ENCODE measurements at places on chromosomes 11 and 22.
A peak's percentile ranks its signal among the peaks of the same experiment; 100 is the strongest.

- DNase-seq: peak; percentile 84
Measured at GRCh38 chr22:19891317-19892256, 36.9 kb upstream of the GNB1L start.

DNA sequence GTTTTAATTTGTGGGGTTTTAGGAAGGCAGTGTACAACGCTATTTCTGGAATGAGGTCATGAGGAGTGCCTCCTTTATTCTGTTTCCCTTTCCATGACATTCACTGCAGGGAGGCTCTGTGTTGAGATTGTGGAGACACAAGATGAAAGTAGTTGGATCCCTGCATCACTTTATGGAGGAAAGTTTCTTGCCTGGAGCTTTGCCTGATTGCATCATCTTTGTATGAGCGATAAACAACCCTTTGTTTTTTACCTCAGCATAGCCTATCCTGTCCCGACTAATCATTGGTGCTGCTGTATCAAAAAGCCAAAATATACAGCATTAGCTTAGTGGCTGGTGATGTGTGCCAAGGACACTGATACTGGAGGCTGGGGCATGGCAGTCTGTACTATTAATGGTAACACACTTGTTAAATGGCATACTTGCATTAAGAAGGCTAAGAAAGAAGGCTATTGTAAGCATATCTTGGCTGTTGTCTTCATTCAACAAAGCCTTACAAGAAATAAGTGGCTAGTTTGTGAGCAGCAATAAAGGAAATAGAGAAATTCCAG, 31.2 kb upstream of the SLC5A4 start:
- DNase-seq: no peak

DNA sequence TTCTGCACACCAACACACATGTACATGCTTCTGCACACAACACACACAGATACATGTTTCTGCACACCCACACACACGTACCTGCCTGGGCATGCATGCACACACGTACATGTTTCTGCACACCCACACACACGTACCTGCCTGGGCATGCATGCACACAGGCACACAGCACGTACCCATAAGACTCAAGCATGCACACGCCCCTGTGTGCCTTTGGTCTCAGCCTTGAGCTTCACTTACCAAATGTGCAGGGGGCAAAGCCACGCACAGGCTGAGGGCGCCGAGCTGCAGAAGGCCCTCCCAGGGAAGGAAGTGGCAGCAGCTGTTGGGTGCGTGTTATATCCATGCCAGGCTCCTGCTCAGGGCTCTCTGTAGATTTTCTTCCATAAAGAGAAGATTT, 34.7 kb upstream of the SMIM38 start:
- DNase-seq: no peak

GRCh38 chr11:118046964-118047700, 29.7 kb upstream of the TMPRSS4 start:
- peak; percentile 46 for DNase-seq

DNA sequence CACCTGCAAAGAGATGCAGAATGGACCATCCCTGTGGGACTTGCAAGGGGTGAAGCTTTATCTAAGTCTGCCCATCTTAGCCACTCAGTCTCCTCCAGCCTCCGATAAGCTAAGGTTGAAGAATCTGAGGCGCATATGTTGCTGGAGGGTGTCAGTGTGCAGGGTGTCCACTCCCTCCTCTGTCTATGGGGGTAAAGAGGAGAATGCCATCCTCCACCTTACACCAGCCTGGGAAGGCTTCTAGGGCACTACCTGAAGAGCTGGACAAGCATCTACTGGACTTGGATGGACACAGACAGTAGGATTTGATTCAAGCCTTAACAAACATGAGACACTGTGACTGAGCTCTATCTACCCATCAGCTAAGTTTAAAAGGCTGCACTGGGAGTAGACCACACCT, 46.5 kb downstream of the TMEM123 start:
- DNase-seq: no peak

DNA sequence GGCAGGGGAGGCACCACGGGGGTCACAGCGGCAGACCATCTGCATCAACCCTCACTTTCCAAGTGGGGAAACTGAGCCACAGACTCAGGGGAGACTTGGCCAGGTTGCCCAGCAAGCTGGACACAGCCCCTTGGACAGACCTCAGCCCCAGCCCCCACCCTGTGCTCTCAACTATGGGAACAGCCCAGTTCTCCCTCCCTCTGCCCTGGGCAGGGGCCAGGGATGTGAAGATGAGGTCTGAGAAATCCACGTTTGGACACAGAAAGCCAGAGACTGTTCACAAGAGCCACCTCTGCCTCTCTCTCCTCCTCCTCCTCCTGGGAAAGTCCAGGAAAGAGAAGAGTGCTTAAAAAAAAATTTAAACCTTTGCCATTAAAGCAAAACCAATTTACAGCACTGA, 50.1 kb downstream of the ELFN2 start:
- no peak for DNase-seq

DNA sequence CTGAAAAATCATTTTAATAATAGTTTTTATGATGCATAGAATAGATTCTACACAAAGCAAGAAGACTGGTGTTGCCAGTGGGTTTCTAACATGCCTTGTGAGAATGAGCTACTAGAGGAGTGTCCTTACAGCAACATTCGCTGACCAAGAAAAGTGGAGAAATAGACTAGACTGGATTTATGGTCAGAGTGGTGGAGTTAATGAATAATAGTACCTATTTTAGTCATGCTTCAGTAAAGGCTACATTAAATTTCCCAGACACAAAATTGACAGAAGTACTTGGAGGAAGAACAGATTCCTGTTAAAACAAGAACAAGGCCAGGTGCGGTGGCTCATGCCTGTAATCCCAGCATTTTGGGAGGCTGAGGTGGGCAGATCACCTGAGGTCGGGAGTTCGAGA, 539.2 kb downstream of the ETS1 start:
- DNase-seq: no peak

DNA sequence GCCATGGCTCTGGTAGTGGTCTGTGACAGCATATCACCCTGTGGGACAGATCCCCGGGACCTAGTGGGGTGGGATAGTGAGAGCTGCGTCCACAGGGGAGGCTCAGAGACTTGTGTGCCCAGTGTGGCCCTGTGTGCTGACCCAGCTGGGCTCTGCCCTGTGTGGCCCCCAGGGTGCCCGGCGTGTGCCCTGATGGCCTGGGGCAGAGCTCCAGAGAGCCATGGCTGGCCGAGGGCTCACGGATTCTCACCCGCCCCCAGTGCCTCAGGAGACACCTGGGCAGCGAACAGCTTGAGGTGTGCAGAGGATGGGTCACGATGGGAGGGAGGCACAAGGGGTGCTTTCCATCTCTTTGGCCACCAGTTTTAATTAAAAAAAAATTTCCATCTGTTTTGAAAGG, 11.8 kb downstream of the LRP5 start:
- DNase-seq: no peak

DNA sequence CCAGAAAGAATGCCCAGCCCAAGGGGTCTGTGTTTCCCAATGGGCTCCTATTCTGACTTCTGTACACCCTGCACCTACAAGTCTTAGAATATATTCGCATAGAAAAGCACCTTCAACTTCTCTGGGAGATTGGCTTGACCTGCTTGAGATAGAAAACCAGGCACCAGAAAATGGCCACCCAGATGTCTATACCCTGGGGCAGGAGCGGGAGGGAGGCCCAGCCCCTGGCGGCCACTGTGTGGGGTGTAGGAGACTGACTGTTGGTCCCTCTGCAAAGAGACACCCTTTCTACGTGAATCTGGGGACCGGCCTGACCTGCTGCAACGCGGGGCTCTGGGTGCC, 8.5 kb downstream of the DENND6B start:
- DNase-seq: no peak

DNA sequence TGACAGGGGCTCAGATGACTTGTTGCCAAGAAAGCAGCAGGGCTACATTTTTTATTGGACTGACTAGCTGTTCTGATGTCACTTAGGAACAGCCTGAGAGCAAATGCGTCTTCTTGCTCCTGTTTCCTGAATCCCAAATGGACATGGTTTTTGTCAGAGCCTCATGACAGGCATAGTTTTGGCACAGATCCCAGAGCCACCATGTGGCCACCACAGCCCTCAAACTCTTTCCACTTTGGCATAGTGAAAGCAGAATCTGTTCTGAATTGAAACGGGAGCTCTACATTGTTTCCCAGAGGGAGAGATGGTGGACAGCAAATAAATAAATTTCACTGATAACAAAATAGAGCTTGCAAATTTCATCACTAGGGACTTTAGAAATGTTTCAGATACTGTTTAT, 222.2 kb downstream of the C11orf87 start:
- DNase-seq: no peak

All from T-helper 2 cell treated with Interferon-gamma antibody and Interleukin-4, amounts not matched to agents 5 μg/mL and 100 μg/mL, for 36 hours (primary cell).